ENCODE measurements at places on chromosomes 12 and 14.
A peak's percentile ranks its signal among the peaks of the same experiment; 100 is the strongest.

GRCh38 chr14:69948351-69948750 lies 69.1 kb downstream of the SMOC1 start:
- no peak for DNase-seq

- DNase-seq, result no peak
Measured at GRCh38 chr14:90062822-90063539, 1.2 kb downstream of the KCNK13 start.

DNA sequence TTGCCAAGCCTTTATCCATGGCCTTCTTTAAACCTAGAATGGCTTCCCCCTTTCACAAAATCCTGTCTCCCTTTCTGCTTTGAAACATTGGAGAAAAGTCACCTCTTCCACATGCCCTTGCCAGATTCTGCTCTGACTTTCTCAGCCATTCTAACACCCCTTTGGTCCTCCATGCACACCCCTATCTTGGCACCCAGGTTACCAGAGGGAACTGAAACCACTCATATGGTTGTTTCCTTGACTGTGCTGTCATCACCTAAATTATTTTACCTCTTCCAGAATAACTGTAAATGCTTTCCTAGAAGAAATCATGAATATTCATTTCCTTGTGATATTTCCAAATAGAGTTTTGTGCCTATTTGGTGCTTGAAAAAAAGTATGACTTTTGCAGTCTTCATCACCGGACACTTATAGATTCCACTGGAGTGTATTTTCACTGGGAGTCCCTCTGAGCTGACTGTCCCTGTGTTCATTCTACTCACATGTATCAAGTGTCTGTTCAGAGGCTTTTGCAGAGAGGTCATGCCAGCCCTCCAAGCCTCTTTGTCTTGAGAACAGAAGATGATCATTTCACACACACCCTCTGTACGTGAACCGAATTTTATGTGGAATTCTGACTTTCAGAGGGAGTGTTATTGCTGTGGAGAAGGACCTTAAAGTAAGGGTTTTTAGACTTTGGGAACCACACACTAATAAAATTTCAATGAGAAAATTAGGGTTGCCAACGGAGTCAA lies 74.1 kb downstream of the PLXNC1 start:
- no peak for DNase-seq

DNA sequence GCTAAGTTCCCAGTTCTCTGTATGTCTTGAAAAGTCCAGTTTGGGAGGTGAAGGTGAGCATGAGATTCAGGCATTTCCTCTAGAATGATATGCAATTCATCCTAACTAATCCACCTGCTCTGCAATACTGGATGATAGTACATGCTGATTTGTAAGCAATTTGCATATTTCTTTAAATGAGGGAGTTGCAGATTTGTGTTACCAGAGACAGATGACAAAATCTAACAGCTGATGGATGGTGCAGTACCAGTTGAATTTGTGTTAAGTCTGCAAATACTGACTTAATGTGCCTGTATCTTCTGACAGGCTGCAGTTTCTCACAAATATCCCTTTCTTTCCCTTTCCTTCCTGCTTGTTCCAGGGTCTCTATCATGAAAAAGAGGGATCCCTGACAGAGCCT lies 76.4 kb upstream of the MBIP start:
- no peak for DNase-seq

GRCh38 chr14:104293231-104293841 lies 154.9 kb downstream of the KIF26A start:
- peak; percentile 10 for DNase-seq

- DNase-seq, result no peak
Measured at GRCh38 chr12:4099276-4099675, 174.3 kb upstream of the CCND2 start.

DNA sequence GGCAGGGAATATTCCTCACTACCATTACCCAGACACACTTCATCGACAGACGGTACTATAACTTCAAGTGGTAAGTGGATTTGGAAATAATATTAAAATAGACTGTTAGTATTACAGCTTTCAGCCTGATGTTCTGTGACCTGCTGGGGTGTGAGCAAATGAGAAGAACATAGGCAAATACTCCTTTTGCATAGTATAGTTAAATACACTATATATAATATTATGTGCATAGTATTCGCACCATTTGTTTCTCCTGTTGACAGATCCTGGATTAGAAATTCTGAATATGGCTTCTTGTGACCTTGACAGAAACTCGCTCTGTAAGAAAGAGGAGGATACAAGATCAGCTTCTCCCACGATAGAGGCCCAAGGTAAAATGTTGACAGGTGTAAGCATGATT lies 115.6 kb downstream of the DNAI7 start:
- DNase-seq, result no peak

- DNase-seq, result no peak
Measured at GRCh38 chr14:80545935-80546854, 334.9 kb upstream of the DIO2 start.

- no peak for DNase-seq
Measured at GRCh38 chr12:51809193-51809592, 39.3 kb downstream of the FIGNL2 start.

DNA sequence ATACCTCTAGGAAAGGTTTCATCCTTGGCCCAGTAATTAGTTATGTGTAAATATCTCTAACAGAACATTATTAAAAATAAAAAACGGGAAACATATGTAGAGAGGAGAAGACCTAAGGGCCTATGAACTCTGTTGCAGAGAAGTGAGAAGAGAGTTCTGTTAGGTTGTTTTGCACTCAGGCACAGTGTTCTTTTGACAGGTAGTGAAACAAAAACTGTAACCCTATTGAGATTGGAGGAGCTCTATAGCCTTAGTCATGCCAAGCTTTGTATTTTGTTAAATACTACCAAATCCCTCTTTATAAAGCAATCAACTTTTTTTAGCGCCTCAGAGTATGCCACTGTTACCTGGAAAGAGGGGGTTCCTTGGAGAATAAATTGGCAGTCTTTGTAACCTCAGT lies 77.6 kb downstream of the CNTN1 start:
- no peak for DNase-seq

GRCh38 chr14:45261209-45261608 lies 8.2 kb upstream of the MIS18BP1 start:
- no peak for DNase-seq

DNA sequence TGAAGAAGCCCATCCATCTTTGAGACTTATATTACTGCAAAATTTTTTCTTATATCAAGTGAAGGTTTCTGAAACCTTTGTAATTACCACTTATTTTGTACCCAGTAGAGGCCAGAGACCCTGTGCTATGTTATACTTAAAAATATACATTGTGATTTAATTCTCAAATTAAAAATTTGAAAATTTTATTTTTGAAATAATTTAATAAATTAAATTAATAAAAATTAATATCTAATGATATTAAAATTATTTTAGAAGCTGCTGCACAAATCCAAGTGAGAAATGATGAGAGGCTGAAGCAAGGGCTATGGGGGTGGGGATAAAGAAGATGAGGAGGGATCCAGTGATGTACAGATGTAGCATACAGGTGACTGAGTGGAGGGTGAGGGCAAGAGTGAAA lies 258.8 kb downstream of the APAF1 start:
- DNase-seq, result no peak

DNA sequence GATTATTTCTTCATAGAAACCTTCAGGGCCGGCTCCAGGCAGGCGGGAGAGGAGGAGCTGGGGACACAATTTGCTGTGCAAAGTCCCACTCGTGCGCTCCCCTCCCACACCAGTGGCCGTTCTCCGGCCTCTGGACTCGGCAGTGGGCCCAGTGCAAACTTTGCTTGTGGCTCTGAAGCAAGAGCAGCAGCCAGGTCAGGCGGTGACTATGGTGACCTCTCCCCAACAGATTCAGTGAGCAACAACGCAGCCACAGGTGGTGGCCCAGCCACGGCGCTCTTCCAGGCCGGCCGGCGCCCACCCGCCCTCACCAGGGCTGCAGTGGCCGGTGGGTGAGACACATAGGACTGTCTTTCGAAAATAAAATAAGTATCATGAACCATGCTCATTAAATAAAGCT lies 29.5 kb downstream of the VPS37B start:
- no peak for DNase-seq

DNA sequence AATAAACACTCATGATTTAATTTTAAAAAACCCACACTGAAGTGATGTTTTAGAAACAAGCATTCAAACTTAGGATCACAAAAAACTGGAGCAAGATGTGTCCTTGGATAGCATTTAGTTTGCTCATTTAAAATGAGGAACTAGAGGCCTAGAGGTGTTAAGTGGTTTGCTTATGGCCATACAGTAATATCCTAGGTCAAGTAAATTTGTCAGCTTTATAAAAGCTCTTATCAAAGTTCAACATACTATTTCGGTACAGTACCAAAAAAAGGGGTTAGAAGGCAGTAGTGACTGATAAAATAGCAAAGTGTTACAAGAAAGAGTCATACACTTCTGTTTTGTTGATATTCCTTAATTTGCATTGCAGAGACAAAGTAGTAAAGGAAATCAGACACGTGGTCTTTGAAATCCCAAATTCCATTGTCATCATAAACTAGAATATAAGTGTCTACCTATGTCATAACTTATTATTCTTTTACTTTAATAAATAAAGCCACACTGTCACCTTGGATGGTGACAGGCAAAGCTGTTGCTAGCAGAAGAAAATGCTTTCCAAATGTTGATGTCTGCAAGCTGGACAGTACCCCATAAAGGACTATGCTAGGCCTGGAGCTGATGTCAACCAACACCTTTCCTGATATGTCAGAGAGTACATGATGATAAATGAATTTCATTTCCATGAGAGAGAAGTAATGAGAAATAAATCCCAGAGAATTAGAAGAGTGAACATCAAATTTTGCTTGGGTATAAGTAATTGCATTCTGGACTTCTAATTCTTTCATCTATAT lies 17.6 kb upstream of the SRP54 start:
- DNase-seq, result no peak

DNA sequence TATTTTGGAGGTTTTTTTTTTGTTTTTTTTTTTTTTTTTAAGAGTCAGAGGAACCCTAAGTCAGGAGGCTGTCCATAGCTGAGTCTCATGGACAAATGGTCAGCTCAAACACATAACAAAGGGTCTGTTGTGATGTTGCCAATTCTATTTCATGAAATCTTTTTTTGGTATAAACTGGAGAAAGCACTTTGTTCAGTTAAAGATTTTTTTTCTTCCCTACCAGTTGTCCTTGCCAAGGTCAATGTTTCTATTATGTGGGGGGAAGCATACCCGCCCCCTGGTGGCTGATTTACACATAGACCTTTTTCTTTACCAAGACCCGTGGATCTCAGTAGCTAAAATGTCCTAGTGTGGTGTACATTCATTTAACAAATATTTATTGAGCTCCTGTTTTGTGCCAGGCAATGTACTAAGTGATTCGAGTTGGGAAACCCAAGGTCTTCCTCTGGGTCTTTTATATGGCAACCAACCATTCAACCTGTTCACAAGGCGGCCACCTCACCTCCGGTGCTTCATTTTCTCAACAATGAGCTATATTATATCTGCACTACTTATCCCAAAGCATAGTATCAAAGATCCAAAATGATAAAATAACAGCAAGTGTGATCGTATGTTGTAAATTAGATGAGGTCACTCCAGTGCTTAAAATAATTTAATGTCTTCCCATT lies 214.5 kb downstream of the PAH start:
- DNase-seq, result peak; percentile 5

- no peak for DNase-seq
Measured at GRCh38 chr12:52382854-52383253, 2.6 kb downstream of the KRT84 start.

DNA sequence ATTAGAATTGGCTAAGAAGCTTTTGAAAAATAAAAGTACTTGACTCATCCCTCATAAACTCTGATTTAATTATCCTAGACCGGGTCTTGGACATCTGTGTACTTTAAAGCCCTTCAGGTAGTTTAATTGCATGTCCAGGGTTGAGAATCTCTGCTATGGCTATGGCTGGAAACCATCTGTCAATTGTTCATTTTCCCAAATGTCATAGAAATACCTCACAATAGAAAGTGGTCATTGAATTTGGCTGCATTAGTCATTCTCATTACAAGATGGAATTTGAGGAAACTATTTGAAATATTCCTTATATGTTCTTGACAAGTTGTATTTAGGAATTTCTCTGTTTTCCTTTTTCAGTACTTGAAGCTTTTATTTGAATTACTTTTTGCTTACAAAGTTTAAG lies 111.3 kb downstream of the TSHR start:
- DNase-seq, result no peak

- DNase-seq, result no peak
Measured at GRCh38 chr14:46499521-46499920, 152.1 kb downstream of the RPL10L start.

DNA sequence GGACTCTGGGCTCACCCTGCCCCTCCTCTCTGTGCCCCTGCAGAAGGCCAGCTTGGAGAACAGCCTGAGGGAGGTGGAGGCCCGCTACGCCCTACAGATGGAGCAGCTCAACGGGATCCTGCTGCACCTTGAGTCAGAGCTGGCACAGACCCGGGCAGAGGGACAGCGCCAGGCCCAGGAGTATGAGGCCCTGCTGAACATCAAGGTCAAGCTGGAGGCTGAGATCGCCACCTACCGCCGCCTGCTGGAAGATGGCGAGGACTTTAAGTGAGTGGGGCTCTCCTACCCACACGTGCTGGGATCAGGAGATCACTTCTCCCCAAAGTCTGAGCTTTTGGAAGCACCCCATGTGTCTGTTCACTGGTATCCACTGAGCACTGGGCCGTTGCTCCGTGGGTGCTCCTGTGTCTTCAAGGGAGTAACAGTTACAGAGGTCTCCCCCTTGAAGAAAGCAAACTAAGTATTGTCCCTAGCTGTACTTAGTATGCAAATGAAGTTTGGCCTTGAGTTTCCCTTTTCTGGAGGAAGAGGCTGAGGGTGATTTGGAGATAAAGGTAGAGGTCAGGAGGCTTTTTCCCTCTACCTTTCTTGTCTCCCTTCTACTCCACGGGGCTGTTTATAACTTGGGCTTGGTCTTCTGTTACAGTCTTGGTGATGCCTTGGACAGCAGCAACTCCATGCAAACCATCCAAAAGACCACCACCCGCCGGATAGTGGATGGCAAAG lies 3.3 kb downstream of the KRT18 start:
- no peak for DNase-seq

GRCh38 chr12:28027947-28028724 lies 55.6 kb upstream of the PTHLH start:
- no peak for DNase-seq

DNA sequence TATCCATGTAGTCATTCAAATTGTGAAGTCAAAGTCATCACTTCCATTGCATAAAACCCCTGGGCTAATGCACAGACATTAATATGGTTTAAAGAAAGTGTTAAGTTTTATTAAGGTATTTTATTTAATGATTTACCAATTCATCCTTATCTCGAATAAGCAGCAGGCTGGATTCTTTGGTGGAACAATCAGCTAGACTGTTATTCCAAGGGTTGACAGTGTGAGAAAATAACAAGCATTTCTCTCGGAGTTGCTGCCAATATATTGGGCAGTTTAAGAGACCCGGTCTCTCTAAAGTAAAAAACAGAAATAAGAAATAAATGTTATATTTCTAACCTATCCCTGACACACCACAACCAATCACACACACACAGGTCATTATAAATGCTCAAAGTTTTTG lies 9.4 kb downstream of the KLRB1 start:
- no peak for DNase-seq

- no peak for DNase-seq
Measured at GRCh38 chr14:104149617-104150135, 11.3 kb downstream of the KIF26A start.

Measured in head of caudate nucleus (tissue), 42 donors.